ENCODE measurements at places on chromosomes 16 and 17.
A peak's percentile ranks its signal among the peaks of the same experiment; 100 is the strongest.

DNA sequence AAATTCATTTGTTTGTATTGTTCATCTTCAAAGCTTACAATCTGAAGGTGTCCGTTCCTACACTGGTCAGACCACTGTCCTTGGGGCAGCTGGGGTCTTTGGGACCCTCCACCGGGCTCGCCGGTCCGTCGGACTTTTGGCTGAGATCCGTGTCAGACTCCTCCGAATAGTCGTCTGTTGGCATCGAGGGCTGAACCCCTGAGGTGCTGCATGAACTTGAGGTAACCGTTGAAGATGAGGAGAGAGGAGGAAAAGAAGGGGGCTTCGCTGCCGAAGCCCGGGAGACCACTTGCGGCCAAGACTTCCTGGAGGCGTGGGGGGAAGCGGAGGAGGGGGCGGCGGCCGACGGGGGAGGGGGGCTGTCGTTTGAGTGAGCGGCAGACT is 260.8 kb downstream of the ZFHX3 start:
- no peak for DNase-seq

DNA sequence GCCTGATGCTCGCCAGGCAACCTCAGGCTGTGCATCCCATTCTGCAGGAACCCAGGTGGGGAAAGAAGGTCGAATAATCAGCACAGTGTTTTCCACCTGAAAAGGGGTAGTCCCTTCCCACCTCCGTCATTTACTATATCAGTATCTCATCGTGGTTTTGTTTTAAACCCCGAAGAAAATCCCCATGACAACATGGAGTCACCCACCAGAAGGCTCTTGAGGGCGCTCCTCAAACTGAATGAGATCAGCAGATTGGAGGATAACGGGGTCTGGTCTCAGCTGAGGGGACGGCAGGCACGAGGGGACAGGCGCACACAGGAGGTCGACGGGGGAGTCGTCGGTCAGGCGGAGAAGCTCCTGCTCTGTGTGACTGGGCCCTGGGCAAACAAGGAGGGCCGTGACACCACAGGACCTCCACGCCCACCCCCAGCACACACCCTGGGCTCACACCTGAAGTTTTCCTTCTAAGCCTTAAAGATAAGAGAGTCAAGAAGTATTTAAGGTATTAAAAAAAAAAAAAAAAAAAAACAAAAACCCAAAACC is 44.2 kb downstream of the MARF1 start:
- no peak for DNase-seq

DNA sequence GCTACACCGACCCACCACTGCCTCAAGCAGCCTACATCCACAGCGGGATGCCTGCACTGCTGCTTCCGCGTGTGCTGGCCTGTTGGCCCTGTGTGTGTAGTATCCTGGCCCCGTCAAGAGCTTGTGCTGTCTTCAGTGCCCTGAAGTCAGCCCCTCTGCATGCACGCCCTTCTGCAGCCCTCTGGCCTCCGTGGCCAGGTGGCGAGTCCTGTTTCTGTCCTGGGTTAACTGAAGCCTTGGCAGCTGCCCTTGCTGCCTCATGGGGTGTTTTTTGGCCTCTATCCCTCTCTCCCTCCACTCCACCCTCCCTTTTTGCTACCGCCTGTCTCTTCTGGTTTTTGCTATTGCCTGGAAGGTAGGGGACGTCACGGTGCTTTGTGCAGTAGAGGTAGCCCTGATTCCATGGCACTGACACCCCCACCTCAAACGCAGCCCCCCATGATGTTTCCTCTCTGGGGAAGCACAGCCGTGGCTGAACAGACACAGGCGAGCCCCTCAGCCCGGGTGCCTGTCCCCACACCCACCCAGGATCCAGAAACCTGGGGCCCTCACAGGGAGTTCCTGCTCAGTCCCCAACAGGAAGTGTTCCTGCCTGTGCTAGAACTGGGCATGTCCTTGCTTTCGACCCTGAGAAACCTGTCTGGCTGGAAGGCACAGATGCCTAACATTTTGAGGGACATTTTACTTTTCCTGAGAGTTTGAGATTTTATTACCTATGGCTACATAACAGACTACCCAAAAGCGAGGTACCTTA is 18.8 kb upstream of the AMZ2 start:
- DNase-seq: no peak

- DNase-seq: no peak
Measured at GRCh38 chr16:74936902-74937560, 47.9 kb downstream of the WDR59 start.

DNA sequence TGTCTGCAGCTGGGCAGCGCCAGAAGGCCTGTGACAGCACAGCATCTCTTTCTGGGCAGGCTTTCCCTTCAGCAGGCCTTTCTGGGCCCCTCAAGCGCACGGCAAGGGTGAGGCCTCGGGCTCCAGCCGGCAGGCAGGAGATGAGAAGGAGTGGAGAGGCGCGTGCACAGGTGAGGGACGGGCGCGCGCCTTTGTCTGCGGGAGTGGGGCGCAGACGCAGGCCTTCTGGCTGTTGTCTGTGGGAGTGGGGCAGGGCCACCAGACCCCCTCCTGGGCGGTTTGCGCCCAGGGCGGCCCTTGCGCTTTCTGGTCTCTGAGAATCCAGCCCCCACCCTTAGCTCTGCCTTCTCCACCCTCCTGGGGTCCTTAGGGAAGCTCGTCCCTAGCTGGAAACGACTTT is 6.5 kb downstream of the ZNF205 start:
- DNase-seq: no peak

DNA sequence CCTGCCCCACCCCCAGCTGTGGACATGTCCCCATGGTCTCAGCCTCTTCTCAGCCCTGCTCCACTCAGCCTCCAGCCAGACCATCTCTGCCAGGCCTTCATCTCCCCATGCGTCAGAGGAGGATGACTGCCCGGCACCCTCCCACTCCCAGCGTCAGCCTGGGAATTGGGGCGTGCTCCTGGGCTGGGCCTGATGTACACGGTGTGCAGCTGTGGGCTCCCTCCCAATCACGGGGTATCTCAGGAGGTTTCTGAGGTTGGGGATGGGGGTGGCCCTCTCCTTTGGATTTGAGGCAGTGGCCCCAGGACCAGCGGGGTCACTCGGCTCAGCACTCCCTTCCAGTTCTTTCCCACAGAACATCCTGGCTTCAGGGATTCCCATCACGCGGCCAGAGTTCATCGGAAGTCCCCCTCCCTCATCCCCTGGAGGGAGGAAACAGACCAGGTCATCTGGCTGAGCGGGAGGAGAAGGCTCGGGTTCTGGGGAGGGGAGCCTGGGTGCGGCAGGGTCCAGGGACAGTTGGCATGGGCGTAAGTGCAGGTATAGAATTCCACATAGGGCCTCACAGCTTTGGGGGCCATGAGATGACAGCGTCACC is 36.9 kb downstream of the SOCS3 start:
- no peak for DNase-seq

- DNase-seq: no peak
Measured at GRCh38 chr17:14138649-14139048, 69.3 kb downstream of the COX10 start.

GRCh38 chr17:68819465-68819864 is 135.7 kb downstream of the ABCA8 start:
- DNase-seq: no peak

- DNase-seq: no peak
Measured at GRCh38 chr16:15970202-15970601, 20.8 kb downstream of the ABCC1 start.

- no peak for DNase-seq
Measured at GRCh38 chr16:27286451-27286850, 17.9 kb upstream of the NSMCE1 start.

GRCh38 chr16:1036166-1036565 is 36.4 kb upstream of the SSTR5 start:
- no peak for DNase-seq

GRCh38 chr17:43706235-43706634 is 44.5 kb upstream of the MEOX1 start:
- DNase-seq: no peak

DNA sequence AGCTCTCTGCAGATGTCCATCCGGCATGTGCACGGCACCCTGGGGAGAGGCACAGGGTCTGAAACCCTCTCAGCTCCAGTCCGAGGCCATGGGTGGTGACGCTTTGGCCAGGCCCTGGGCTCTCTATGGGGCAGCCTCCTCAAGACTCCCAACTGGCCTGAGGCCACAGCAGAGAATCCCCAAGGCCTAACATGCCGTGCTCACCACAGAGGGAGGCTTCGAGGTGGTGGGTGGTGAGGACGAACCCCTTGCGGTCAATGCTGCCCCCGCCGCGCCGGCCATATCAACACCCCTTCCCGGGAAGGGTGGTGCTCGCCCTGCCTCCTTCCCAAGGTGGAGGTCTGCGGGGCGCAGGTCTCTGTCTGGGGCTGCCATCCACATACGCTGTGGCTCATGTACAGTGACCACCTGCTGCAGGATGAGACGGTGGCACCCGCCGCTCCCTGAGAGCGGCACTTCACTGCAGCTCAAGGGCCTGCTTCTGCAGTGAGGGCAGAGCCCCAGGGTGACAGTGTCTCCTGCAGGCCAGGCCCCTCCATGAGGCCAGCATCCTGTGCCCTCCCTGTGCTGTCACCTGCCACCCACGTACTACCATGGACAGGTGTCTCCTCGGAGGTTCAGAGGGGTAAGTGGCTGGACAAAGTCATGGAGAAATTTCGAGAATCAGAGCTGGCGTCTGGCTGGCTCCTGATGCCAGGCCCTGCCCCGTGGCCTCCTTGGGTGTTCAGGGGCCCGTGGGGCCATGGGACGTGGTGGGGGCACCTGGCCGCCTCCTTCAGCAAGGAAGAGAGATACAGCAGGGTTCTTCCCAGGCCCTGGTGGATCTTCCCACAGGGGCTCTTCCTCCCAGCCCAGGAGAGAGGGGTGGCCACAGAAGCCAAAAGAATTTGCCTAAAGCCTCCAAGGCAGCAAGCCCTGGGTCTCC is 54.6 kb upstream of the ACSF3 start:
- no peak for DNase-seq

GRCh38 chr17:78258323-78259191 is 27.1 kb downstream of the TMEM235 start:
- no peak for DNase-seq

DNA sequence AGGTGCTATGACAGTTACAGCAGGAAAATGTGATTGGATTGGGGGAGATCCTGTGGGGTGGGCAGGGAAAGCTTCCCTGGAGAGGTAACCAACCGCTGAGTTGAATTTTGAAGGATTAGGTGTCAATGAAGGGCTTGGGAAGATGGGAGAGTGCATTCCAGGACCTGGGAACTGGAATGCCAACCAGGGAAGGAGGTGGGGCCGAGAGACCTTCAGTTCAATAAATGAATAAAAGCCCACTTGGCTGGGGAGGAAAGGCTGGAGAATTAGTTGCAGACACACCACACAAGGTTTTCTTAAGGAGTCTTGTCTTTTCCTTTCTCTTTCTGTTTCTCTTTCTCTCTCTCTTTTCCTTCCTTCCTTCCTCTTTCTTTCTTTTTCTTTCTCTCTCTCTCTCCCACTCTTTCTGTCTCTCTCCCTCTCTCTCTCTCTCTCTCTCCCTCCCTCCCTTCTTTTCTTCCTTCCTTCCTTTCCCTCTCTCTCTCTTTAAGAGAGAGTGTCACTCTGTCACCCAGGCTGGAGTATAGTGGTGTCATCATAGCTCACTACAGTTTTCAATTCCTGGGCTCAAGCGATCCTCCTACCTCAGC is 3.3 kb downstream of the USP43 start:
- no peak for DNase-seq

GRCh38 chr16:2003827-2004641 is 5.6 kb downstream of the ZNF598 start:
- DNase-seq: peak; percentile 85

- DNase-seq: no peak
Measured at GRCh38 chr17:57941384-57942370, 13.5 kb downstream of the CUEDC1 start.

DNA sequence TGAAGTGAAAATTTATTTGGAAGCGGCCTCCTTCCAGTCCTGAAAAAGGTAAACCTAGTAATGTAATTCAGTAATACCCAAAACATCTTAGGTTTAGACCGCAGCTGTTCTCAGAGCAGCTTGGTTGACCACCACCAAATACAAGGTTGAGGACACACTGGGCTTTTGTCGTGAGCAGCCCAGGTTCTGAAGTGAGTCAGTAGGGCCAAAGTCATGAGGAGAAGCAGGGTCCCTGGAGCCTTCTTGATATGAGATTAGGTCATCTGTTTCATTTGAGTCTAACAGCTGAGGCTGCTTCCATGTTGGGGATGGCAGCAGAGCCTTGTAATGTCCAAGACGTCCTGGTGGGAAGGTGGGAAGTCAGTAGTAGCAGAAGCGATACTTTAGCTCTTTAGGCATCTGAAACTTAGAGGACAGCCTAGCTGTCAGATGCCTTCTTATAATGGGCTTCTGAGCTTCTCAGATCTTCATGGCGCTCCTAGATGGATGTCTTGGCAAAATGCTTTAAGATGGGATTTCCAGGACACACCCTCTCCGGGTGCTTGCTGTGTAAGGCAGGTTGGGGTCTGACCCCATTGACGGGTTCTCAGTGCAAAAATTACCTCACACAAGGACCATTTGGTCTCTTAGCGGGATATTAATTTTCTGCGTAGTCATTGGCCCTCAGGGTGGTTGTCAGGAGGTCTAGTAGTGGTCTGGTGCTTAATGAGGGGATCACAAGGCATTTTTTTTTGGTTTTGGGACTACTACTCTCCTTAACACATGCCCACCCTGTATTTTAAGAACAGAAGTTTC is 2.4 kb downstream of the ALKBH5 start:
- no peak for DNase-seq

- DNase-seq: no peak
Measured at GRCh38 chr16:529012-529575, 1.6 kb downstream of the CAPN15 start.

DNA sequence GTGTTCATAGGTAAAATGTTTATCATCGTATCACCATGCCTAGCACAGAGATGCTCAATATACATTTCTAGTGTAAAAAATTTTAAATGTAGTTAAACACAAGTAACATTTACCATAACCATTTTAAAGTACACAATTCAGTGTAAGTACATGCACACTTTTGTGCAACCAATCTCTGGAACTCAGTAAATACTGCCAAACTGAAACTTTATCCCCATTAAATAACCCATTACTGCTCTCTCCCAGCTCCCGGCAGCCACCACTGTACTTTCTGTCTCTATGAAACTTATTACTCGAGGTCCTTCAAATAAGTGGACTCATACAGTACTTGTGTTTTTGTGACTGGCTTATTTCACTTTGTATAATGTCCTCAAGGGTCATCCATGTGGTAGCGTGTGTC is 29.0 kb downstream of the RMI2 start:
- no peak for DNase-seq

- DNase-seq: no peak
Measured at GRCh38 chr16:7581175-7581574, 248.5 kb downstream of the RBFOX1 start.

DNA sequence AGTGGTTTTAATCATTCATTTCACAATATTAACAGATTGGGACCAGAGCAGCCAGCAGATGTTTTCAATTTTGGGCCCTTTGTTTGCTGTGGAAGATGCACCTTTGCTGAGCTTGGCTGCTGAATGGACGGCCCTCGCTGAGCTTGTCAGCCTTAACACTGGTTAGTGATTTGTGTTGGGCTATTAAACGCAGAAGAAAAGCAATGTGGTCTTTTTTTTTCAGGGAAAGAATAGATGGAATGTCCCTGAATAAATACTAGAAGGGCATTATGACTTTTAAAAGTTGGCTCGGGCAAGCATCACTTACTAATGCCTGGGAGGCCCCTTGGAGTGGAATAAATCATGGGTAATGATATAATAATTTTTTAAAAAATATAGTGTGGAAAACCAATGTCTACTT is 297.0 kb downstream of the MAP2K6 start:
- peak; percentile 18 for DNase-seq
